ENCODE measurements at places on chromosomes 4 and X.

DNA sequence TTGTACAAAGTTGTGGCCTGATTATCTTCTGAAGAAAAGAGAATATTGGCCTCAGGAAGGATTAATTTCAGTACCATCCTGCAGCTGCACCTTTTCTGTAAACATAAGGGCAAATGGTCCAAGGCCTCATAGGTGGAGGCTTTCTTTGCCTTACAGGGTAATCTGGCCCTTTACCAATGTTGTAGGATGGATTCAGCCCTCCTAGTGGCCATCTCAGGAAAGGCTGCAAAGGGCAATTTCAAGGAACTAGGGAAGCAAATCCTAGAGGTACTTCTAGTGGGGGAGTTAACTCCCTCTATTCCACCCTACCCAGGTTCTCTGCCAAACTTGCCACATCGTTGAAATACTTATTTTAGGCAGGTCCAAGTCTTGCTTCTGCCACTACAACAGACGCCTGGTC, 57.6 kb downstream of the UGT2B11 start:
- DNase-seq: no peak

DNA sequence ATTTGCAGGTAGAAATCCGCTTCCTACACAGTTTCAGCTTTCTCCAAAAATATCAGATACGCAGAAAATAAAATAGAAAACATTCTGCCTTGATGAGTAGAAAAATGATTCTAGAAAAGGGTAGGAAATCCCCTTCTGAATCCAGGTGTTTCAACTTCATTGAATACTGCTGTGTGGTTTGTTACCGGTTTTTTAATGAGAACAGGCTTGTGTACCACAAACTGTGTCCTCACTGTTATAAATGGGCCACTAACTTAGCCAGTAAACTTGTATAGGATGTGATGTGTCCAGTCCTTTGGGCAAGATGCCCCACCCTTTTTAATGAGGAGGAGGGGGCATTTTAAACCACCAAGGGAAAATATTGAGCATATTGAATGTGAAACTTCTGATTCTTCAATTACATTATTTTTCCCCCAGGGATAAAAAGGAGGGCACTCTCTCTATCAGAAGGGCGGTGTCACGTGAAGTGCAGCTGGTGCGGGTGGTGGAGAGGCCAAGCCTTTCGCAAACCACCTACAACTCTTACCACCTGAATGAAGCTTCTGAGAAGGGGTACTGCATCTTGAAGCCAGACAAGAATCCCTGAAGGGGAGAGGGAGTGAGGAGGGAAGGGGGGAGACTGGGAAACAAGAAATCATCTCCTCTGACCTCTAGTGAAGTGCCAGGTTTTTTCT, 4.5 kb downstream of the CXXC4 start:
- peak; percentile 26 for DNase-seq

GRCh38 chr4:13640149-13640940, 12.8 kb upstream of the BOD1L1 start:
- no peak for DNase-seq

DNA sequence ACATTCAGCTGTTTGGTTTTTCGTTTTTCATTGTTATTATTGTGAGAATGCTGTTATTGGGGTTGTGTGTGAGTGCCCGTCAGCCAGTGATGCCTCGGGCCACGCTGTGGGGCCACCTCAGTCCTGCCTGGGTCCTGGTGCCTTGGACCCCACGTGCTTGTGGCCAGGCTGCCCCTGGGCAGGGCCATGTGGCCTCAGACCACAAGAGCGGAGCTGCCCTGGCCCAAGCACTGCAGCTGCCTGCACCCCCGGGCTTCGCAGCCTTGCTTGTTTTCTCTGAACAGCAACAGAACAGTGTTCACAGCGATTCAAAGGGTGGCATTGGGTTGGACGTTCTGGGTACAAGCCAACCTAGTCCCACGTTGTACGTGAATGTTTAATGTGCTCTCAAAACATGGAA, 56.9 kb downstream of the CPLX1 start:
- DNase-seq: peak; percentile 40

- DNase-seq: no peak
These were observed 55.5 kb upstream of the FAM120C start for GRCh38 chrX:54238588-54238987.

Data from Right ventricle myocardium superior (tissue), 1 donor.